ENCODE measurements at places on chromosomes 6 and 20.

DNA sequence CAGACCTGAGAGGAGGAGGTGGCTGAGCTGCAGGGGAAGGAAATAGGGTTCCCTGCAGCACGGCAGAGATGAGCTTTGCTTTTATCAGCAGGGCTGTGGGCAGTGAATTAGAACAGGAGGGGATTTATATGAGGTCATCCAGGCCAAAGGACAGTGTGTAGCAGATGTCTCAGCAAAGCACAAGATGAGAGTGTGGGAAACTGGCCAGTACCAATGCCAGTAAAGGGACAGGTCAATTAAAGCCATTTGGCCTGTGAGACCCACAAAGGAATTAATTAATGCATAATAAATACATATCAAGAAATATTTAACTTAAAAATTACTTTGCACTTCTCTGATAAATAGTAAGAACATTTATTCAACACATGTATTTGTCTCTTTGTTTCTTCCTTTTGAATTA, at the start of gene DEFB119:
Gene DEFB119, minus strand, starts transcription at position 101 of the 400 bp plus-strand sequence. CDS start 107 bp downstream, outside the sequence.
- DNase-seq, result no peak

DNA sequence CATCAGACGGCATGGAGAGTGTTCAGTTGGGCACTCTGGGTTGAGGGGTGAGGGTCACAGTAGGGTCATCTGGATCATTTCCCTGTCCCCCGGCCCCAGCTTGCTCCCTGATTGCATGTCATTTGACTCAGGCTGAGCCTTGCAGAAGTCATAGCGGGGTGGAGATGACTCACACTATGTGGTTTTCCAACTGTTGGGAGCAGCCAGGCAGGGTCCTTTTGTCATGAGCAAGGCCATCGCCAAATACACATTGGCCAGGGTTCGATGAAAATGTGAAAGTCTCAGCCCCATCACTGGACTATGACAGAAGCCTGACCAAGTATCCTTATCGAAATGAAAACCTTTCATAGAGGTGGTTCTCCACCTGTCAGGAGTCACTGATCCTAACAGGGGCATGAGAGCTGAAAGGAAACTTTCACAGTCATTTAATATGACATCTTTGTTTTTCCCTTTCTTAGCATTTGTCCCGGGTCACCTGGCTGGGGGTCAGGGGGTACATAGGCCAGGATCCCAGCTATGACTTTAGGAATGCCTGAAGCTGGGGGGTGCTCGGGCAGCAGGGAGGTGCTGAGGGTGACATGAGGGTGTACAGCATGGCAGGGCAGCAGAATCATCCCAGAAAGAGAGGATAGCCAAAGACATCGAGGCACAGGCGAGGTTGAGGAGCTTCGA, 70.2 kb upstream of the CD93 start:
- DNase-seq, result no peak

DNA sequence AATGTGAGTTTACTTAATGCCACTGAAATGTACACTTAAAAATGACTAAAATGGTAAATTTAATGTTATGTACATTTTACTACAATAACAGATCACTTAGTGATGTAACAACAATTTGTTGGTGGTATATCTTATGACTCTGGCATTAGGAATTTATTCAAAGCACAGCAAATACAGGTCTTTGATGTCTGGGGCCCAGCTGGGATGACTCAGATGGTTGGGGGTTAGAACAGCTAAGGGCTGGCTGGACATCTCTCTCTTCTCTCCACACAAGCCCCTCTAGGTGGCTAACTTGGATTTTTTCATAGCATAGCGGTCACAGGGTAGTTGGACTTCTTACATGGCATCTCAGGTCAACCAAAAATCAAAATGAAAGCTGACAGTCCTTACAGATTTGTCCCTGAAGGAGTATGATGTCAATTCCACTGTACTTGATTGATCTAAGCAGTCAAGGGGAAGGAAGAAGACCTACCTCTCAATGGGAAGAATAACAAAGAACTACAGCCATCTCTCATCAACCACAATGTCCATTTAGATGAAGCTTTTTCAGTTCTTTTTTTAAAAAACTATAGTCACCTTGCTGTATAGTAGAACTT, 37.5 kb upstream of the LCA5 start:
- no peak for DNase-seq

DNA sequence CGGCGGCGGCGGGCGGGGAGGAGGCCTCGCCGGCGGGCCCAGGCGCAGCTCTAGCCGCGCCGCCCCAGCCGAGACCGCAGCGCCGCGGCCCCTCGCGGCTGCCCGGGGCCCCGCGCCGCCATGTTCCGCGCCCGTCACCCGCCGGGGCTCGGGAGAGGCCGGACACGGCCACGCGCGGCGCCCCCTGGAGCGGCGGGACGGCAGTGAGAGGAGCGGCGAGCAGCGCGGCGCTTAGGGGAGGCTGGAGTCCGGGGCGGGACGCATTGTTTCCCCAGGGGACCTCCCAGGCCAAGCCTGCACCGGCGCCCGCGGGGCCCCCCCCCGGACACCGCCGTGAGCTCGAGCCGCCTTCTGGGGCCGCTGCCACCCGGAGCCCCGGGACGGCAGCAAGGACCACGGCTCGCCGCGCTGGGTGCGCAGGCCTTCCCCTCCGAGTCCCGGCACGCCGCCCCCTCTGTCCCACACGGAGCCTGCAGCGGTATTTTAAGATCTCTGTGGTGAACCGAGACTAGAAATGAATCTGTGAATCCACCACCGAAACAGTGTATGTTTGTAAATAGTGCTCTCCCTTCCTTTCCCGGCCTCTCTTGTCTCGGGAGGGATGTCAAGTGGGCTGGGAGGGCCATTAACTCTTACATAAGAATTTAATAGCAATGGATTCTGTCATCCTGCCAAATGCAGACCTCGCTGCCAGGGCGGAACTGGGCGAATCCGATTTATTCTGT, 424 bp upstream of the KIF13A start:
- DNase-seq, result peak; percentile 78

GRCh38 chr6:106214531-106214930, 111.0 kb downstream of the ATG5 start:
- DNase-seq, result no peak

GRCh38 chr6:154276810-154277628, 79.6 kb downstream of the IPCEF1 start:
- DNase-seq, result no peak

DNA sequence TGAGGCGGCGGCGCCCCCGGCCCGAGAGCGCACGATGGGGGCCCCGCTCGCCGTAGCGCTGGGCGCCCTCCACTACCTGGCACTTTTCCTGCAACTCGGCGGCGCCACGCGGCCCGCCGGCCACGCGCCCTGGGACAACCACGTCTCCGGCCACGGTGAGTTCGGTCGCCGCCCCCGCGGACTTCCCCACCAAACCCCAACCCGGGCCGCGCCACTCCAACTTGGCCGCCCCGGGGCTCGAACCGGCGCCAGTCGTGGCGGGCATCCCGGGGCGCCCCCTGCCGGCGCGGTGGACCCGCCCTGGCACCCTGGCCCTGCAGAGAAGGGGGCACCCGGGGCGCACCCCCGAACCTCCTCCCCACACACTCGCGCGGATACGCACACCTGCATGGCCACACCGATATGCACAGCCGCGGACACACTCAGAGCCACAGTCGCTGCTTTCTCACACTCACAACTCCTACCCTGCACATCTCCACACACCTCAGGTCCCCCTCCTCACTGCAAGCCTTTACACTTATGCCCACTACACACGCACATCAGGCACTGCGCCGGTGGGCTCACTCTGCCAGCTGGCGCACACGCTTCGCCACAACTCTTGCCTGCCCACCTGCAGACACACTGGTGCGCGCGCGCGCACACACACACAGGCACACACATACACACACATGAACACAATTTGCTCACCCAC, 535 bp downstream of the VSTM2L start:
- DNase-seq, result no peak

DNA sequence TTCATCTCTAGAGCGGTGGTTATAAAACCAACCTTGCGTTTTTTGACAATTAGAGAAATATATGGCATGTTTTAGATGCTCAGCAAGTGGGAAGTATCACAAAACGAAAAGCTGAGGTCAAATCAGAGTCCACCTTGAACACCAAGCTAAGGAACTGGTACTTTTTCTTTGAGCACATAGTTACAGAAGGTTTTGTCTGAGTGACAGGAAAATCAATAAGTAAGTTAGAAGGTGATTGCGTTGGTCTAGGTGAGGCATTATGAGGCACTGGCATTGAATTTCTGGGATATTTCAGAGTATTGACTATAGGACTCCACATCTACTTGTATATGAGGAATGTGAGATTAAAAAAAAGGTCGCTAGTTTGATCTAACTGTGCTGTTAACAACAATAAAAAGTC, 597 bp upstream of the HINT3 start:
- no peak for DNase-seq

DNA sequence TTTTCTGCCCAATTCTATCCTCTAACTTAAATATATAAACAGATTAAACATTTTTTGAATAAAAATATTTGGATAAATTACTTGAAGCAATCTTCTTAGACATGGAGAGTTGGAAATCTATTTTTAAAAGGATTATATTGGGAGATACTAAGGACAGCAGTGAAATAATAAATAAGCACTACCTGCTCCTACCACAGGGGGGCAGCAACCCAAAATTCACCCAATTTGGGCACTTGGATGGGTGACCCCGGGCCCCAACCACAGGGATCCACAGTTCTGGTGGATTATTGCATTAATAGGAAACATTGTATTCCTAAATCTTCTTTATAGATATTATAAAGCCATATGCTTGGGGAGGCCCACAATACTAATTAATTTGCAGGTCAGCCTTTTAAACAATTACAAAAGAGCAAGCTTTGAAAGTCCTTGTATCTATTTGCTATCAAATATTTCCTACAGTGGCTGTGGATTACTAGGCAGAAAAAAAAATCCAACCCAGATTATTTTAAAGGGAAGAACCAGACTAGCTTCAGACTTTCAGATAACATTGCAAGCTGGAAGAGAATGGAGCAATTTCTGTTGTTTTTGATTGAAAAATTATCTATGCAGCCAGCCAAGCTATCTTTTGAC, 66.4 kb upstream of the PDE10A start:
- DNase-seq, result no peak

Data from natural killer cell treated with Interleukin-12 subunit alpha and Interleukin-12 subunit beta and Interleukin-15 and Interleukin-18, amount 100 ng/mL, for 72 hours (primary cell).